ENCODE measurements at places on chromosomes 11 and 22.

GRCh38 chr22:25950111-25950510 is 208.1 kb downstream of the MYO18B start:
- no peak for DNase-seq

GRCh38 chr11:127098684-127099083 is 98.1 kb upstream of the KIRREL3 start:
- no peak for DNase-seq

DNA sequence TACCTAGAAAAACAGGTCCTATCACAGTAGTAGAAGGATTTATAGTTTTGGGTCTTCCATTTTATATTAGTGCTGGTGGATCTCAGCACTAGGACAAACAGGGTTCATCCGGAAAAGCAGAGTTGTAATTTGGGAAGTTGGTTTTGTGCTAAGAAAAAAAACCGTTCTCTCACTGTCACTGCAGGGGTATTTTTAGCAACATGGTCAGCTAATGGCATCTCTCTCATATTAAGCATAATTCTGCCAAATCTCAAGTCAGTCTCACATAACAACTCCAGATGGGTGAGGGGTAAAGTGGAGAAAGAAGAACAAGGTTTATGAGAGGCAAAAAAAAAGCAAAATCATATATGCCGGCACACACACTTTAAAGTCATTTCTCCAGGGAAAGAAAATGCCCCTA is 51.6 kb upstream of the GDPD4 start:
- DNase-seq = no peak

DNA sequence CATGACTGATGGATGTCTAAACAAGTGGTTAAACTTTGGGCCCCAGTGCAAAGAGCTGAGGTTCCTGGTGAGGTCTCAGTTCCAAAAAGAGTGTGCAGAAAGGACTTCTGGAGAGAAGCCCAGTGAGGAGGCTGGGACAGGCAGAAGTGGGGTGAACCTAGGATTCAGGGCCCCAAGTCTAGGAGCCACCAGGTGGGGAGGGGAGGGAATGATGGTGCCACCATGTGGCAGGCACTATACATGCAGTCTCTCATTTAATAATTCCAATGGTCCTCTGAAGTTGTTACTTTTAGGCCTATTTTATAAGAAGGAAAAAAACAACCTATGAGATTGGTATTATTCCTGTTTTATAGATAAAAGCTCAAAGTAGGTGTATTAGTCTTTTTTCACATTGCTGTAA is 102.0 kb downstream of the INSC start:
- no peak for DNase-seq

DNA sequence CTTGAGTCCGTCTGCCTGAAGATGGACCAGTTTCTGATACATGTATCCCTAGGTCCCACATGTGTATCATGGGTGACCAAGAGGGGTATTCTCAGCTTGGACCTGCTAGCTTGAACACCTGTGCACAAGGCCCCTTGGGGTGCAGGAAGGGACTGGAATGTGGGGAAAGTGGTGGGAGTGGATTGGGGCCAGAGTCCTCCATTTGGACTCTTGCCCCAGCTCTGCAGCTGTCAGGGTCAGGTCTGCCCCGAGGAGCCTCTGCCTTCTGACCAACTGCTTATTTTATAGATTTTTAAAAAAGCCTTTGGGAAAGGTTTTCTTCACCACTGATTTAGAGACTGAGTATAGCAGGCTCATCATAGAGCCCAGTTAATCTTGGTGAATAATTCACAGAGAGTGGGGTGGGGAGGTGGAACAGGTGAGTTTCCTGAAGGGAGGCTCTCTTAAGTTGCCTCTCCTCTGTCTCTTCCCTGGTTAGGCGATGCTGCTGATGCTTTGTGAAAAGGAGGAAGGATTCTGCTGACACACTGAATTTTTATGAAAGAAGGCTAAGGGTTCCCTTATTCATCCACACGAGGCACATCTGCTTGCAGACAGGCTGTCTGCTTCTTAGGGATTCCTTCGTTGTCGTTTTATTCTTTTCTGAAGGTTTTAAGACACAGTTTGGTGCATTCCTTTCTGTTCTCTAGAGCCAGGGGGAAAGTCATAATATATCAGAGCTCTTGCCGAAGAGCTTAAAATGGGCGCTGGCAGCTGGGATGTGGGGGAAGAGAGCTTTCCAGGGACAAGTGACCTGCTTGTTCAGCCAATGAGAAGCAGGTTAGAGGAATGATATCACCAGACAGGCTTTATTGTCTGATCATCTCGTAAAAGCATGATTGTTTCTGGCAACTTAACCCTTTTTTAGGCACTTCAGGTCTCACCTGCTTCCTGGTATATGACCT is 19.9 kb downstream of the TRIM44 start:
- no peak for DNase-seq

- no peak for DNase-seq
These were observed 70.1 kb downstream of the CYB5R2 start for GRCh38 chr11:7603031-7603781.

GRCh38 chr22:46175631-46176030 is 25.3 kb downstream of the PPARA start:
- no peak for DNase-seq

Measured in CD4-positive, alpha-beta T cell treated with Interleukin-10 for 1 hour (primary cell).